ENCODE measurements at places on chromosomes 4 and X.

DNA sequence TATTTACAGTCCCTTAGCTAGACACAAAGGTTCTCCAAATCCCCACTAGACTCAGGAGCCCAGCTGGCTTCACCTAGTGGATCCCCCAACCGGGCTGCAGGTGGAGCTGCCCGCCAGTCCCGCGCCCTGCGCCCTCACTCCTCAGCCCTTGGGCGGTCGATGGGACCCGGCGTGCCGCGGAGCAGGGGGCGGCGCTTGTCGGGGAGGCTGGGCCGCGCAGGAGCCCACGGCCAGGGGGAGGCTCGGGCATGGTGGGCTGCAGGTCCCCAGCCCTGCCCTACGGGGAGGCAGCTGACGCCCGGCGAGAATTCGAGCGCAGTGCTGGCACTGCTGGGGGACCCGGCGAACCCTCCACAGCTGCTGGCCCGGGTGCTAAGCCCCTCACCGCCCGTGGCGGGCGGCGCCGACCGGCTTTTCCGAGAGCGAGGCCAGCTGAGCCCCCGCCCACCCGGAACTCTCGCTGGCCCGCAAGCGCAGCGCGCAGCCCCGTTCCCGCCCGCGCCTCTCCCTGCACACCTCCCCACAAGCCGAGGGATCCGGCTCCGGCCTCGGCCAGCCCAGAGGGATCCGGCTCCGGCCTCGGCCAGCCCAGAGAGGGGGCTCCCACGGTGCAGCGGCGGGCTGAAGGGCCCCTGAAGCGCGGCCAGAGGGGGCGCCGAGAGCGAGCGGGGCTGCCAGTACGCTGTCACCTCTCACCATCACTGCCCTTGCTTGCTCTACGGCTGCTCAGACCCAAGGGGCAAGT is 39.4 kb downstream of the WFS1 start:
- no peak for DNase-seq

- no peak for DNase-seq
Observed at GRCh38 chr4:67437974-67438713, 107.2 kb downstream of the CENPC start.

GRCh38 chr4:5381961-5382441 is 326.4 kb downstream of the EVC2 start:
- DNase-seq, result no peak

- DNase-seq, result no peak
Observed at GRCh38 chr4:155249016-155249566, 40.7 kb downstream of the NPY2R start.

DNA sequence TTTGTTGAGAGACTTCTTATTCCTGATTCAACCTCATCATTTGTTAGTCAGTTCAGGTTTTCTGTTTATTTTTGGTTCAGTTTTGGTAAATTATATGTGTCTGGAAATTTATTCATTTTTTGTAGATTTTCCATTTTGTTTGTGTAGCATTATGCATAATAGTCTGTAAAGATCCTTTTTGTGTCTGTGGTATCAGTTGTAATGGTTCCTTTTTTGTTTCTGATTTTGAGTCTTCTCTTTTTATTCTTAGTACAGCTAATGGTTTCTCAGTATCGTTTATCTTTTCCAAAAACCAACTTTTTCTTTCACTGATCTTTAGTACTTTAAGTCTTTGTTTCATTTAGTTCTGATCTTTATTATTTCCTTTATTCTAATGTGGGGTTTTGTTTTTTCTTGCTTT is 61.4 kb downstream of the NWD2 start:
- no peak for DNase-seq

GRCh38 chr4:90142081-90142480 is 14.9 kb downstream of the CCSER1 start:
- no peak for DNase-seq

GRCh38 chr4:120769227-120769626 is 153.3 kb downstream of the PRDM5 start:
- no peak for DNase-seq

DNA sequence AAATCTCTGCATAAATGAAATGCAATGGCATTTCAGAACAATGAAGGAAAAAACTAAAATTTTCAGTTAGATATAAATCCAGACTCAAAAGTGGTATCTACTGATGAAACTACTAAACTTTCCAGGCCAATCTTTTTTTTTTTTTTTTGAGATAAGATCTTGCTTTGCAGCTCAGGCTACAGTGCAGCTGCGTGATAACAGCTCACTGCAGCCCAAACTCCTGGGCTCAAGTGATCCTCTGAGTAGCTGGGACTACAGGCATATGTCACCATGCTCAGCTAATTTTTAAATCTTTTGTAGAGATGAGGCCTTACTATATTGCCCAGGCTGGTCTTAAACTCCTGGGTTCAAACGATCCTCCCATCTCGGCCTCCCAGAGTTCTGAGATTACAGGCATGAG is 1228.2 kb upstream of the ADGRL3 start:
- DNase-seq, result no peak

GRCh38 chrX:63434206-63434605 is 83.1 kb upstream of the SPIN4 start:
- DNase-seq, result no peak

DNA sequence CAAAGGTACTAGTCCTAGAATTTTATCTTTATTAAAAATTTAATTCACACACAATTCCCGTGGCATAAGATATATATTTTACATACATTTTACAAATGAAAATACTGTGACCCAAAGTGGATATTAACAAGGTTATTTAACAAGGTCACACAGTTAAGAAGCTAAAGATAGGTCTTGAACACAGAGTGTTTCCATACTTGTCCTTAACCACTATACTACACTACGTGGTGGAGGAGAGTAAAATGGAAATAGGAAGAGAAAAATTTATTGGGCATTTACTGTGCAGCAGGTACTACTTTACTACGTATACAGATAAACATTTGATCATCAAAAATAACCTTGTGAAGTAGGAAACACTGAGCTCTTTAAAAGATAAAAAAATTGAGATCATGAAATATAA is 14.8 kb downstream of the TECRL start:
- no peak for DNase-seq

DNA sequence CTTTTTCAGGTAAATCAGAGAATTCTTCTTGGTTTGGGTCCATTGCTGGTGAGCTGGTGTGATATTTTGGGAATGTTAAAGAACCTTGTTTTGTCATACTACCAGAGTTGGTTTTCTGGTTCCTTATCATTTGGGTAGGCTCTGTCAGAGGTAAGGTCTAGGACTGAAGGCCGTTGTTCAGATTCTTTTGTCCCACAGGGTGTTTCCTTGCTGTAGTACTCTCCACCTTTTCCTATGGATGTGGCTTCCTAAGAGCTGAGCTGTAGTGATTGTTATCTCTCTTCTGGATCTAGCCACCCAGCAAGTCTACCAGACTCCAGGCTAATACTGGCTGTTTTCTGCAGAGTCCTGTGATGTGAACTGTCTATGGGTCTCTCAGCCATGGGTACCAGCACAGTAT is 367.5 kb upstream of the GATB start:
- no peak for DNase-seq

DNA sequence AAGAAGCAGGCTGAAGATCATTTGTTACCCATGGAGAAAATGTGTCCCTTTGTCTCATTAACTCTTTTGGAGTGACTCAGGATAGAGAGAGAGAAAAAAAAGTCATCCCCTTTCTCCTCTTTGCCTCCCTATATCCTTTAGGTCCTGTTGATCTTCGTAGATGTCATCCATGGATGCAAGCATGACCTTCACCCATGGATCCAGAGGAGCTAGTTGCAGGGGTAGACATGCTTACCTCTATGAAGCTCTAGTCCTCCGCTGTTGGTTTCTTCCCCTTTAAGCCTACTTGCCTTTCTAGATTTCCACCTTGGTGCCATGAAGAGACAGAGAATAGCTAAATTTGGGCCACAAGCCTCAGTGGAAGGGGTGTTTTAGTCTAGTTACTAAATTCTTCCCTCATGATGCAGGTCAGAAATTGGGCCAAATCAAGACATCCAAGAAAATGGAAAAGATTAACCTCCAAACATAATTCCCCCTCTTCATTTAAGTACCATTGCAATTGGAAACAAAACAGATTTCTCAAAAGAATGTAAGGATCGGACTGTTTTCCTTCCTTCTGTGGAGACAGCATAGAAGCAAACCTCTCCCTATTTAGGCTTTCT is 178.4 kb downstream of the TECRL start:
- no peak for DNase-seq

GRCh38 chr4:83629945-83630721 is 94.2 kb downstream of the GPAT3 start:
- no peak for DNase-seq

GRCh38 chr4:181312066-181312465 is 931.1 kb upstream of the TENM3 start:
- no peak for DNase-seq

DNA sequence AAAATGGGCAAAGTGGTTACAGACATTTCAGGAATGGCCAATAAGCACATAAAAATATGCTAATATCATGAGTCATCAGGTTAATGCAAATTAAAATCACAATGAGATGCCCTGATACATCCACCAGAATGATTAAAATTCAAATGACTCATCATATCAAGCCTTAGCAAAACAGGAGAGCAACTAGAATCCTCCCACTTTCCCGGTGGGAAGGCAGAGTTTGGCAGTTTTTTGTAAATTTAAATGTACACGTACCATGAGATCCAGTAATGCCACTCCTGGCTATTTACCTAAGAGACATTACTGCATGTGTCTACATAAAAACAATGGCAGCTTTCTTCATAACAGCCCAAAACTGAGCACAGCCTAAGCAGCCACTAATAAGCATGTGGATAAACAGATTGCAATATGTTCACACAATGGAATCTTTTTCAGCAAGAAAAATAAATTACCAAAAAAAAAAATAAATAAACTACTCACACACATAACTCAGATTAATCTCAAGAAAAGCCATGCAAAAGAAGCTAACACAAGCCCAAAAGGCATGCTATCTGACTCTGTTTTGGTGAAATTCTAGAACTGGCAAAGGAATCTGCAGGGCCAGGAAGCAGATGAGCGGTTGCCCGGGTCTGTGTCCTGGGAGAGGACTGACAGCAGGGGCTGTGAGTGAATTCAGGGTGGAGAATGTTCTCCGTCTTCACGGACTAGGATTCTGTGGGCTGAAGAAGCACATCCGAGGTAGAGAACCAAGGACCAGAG is 48.8 kb downstream of the AFAP1 start:
- DNase-seq, result no peak
